ENCODE measurements at places on chromosomes 1 and 21.

GRCh38 chr1:153546796-153547559 is 1.4 kb upstream of the S100A4 start:
- no peak for DNase-seq

- DNase-seq = no peak
Observed at GRCh38 chr1:55052221-55053142, 13.1 kb downstream of the PCSK9 start.

DNA sequence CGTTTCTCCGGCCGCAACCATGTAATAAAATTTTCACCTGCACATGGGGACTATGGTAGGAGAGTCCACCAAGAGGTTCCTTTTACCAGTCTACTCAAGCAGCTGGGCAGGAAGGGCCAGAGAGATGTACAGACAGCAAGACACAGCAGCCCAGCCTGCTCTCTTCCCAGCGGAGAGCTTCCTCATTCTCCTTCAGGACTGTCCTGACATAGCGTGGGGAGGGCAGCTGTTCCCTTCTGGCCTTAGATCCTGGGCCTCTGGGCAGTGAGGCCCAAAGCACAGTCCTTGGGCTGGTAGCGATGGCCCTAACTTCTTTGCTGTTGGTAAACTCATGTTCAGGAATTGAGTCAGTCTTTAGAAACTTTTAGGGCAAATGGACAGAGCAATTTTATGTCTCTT is 89.1 kb downstream of the BCAR3 start:
- no peak for DNase-seq

DNA sequence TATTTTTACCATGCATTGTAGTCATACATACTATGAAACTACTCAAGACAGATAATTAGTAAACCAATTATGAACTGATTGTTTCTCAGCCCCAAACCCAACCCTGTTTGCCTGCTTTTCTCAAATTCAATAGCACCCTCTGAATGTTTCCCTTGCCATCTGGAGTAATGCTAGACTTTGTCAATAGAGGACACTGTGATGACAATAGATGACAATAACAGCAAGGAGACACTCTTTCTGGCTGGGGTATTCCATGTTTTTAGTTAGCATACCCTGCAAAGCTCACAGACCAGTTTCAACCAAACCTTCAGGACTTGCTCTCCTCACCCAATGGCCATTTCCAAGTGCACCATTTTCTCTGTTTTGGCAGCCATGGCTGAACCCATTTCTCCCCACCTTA is 108.5 kb upstream of the LRRC7 start:
- no peak for DNase-seq

- no peak for DNase-seq
Observed at GRCh38 chr1:228465571-228466146, 21.5 kb upstream of the RNF187 start.

- DNase-seq = peak; percentile 44
Observed at GRCh38 chr21:18488252-18488651, 84.7 kb upstream of the TMPRSS15 start.

- no peak for DNase-seq
Observed at GRCh38 chr1:233919786-233920185, 15.3 kb downstream of the SLC35F3 start.

GRCh38 chr1:16155537-16156410 is at the start of gene EPHA2:
EPHA2 (minus strand) TSS chr1:16156069; CDS start chr1:16155932, 137 bp downstream.
- DNase-seq = peak; percentile 98

DNA sequence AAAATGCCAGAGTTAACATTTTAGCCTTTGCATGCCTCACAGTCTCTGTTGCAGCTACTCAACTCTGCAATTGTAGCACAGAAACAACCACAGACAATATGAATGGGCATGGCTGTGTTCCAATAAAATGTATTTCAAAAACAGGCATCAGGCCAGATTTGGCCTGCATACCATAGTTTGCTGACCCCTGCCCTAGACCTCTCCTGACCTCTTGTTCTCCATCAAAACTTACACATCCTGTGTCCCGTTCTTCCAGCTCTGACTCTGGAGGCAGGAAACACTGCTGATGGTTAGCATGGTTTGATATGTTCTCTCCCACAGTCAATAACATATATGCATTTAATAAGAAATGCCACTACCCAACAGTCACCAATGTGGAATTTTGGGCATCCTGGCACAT is 138.6 kb downstream of the LMX1A start:
- DNase-seq = no peak

- DNase-seq = peak; percentile 74
Observed at GRCh38 chr1:147669469-147670318, 630 bp downstream of the ACP6 start.

DNA sequence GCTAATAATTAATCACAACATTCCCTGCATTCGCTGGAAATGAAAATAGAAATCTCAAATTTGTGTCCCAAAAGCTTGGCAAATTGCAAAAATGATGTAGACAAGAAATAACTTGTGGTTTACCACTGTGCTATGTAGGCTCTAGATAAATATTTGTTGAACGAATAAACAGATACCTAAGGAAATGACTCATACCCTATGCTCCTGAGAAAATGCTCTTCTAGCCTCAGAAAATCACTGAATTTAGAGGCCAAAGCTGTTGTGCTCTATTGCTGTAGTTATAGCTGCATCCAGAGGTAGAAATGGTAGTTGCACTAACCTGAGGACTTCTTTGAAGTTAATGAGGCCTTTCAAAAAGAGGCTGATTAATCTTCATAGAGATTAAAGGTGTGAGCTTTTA is 142.0 kb upstream of the ZNHIT6 start:
- no peak for DNase-seq

GRCh38 chr1:101365186-101365585 is 128.4 kb downstream of the S1PR1 start:
- no peak for DNase-seq

DNA sequence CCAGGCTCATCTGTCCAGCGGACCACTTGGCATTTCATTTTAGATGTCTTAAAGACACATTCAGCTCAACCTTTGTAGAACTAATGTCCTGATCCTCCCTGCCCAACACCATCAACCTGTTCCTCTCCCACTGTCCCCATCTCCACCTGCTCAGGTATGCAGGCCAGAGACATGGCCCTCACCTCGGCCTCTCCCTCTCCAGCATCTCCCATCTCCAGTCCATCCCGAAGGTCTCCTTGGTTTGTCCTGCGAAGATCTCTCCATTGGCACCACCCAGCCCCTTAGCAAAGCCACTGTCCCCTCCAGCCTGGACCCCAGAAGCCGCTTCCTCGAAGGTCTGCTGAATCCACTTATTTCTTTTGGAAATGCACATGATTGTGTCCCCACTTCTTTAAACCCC is 20.9 kb upstream of the KCNC4 start:
- no peak for DNase-seq

- no peak for DNase-seq
Observed at GRCh38 chr21:25569084-25569483, 38.2 kb downstream of the MRPL39 start.

- no peak for DNase-seq
Observed at GRCh38 chr1:107363154-107363553, 222.3 kb downstream of the NTNG1 start.

GRCh38 chr1:35637401-35637809 is 3.9 kb downstream of the PSMB2 start:
- peak; percentile 9 for DNase-seq

DNA sequence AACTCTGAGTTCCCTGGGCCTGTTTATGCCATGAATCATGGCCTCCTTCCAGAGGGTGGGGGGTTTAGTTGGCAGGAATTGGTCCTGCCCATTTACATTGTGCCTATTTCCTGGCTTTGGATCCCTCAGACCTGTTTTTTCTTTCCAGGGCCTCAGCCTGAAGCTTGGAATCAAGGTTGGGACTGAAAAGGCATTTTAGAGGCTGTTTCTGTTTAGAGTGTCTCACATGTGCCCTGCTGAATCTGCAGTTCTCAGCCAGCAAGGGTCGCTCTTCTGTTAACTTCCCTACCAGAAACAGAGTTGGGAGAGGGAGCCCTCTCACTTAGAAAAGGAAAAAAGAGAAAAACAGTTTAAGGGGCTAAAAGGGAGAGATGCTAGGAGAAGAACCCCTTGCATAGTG is 191.1 kb downstream of the PTPRC start:
- DNase-seq = peak; percentile 34

DNA sequence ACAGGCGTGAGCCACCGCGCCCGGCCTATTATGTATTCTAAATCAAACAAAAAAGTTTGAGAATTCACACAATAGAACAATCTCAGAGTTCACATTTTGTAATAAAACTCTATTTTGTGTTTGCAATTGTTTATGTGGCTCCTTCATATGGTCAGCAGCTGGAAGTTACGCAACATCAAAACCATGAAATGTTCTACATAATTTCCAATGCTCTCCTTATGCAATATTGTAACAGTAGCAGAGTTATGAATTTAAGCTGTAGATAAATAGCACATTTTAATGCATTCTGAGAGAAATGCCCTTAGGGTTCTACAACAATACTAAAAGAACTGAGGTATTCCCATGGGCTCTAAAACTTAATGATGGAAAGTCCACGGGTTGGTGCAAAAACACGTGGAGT is 62.3 kb upstream of the COL11A1 start:
- DNase-seq = no peak

DNA sequence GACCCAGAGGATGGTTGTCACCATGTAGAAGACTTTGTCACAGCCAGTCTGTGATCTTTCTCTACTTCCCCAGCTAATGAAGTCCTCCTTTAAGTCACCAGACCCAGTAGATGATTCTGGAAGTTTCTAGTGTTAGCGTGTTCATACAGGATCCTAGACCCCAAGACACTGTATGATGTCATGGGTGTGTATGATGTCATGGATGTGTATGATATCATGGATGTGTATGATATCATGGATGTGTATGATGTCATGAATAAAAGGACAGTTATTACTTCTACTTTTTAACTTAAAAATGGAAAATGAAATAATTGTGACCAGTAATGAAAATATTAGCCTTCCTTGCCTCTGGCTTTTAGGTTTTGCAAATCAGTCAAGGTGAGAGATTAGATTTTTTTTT is 260.0 kb downstream of the FMN2 start:
- DNase-seq = no peak

- DNase-seq = no peak
Observed at GRCh38 chr1:177119311-177119710, 45.2 kb downstream of the ASTN1 start.

- DNase-seq = no peak
Observed at GRCh38 chr1:9281071-9281827, 11.4 kb upstream of the SPSB1 start.

- no peak for DNase-seq
Observed at GRCh38 chr1:160615660-160616059, 31.2 kb downstream of the SLAMF1 start.

DNA sequence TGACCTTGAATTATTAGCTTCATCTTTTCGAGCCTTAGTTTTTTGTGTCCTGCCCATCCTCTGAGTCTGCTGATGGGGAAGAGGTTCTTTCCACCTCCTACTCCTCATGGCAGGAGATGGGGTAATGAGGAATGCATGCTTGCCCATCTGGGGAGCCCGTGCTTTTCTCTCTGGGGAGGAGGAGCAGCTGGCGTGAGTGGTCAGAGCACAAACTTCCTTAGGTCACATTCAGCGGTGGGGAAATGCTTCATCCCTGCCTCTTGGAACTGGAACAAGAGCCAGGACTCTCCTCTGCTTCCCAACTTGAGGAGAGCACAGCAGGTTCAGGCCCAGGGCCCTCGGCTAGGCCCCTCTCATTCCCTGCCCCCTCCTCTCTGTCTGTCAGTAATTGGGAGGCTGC is 155.0 kb downstream of the PCNX2 start:
- DNase-seq = peak; percentile 81

- DNase-seq = no peak
Observed at GRCh38 chr1:106620521-106620954, 435.9 kb upstream of the PRMT6 start.

- no peak for DNase-seq
Observed at GRCh38 chr1:153968000-153968363, 280 bp downstream of the CREB3L4 start.

- peak; percentile 94 for DNase-seq
Observed at GRCh38 chr1:205591522-205592351, 40.1 kb downstream of the ELK4 start.

- peak; percentile 92 for DNase-seq
Observed at GRCh38 chr1:192809307-192810252, 741 bp downstream of the RGS2 start.

DNA sequence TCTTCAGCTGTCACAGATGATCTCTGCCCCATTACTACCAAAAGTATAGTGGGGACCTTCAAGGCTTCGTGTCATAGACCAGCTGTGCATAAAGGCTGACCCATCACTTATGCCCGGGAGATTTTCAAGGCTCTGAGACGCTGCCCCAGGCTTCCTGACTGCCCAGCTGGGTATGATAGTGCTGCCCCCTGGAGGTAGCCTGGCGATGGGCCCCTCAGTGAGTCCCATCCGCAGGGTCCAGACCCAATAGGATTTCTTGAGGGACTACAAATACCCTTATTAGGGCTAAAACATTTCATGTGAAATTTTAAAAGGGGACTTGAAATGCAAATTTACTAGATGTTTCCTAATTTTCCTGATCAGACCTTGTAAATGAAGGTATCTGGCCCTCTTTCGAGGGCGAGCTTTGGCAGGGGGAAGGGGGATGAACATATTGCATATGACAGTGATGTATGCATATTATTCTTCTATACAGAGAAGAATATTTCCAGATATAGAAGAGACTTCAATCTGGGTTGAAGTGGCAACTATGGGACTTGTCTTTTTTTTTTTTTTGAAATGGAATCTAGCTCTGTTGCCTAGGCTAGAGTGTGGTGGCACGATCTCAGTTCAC is 11.7 kb upstream of the FCMR start:
- DNase-seq = no peak

DNA sequence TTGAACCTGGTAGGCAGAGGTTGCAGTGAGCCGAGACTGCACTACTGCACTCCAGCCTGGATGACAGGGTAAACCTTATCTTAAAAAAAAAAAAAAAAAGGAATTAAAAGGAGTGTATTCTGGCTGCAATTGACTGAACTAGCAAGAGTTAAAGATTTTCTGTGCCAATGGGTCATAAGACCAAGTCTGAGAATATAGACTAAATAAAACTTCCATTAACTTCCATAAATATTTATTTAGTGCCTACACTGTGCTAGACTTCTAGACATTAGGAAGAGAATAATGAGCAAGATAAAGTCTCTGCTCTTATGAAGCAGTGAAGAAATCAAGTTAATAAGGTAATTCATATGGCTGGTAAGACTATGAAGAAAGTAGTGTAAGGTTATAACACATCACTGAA is 27.2 kb downstream of the DPH5 start:
- no peak for DNase-seq

GRCh38 chr1:200934676-200935245 is 40.1 kb downstream of the INAVA start:
- no peak for DNase-seq

All from eye (tissue), 1 donor.